ENCODE measurements at places on chromosomes 13 and 19. TPM values are rescaled to one million over a fixed set of nuclear protein-coding genes. Genes with fewer than 3 reads are reported as not detected.
A peak's percentile ranks its signal among the peaks of the same experiment; 100 is the strongest.

Gene FLT1
- 19.5 TPM for total RNA-seq

Gene GDF15
- not detected for total RNA-seq

DNA sequence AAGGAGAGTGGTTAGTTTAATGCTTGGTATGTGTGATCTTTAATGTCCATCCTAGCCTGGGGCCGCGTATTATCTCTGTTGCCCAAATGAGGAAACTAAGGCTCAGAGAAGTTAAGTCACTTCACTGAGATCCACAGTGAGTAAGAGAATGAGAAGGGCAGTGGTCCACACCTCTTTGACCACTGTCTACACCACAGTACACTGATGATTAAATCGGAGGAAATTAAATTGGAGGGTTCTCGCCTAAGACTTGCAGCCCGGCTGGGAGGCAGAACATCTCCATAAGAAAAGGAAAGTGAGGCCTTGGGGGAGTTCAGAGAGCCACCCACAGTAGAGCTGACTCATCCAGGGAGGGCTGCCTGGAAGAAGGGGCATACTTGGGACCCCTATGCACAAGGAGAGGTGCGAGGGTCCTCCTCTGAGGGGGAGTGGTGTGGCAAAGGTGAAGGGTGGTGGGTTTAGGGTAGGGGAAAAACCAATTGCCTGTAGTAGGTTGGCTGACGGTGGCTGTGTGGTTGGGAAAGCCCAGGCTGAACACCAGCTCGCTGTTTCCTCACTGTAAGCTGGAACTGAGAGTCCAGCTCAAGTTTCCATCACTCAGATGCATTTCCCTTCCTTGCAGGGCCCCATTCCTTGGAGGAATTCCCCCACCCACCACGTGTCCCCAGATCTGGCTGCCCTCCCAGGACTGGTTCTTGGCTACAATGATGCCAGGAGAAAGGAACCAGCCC, 15.0 kb upstream of the DHRS12 start:
- peak; percentile 78 for DNase-seq

- peak; percentile 16 for DNase-seq
Observed at GRCh38 chr19:41997851-41998229, 3.8 kb upstream of the ATP1A3 start.

DNA sequence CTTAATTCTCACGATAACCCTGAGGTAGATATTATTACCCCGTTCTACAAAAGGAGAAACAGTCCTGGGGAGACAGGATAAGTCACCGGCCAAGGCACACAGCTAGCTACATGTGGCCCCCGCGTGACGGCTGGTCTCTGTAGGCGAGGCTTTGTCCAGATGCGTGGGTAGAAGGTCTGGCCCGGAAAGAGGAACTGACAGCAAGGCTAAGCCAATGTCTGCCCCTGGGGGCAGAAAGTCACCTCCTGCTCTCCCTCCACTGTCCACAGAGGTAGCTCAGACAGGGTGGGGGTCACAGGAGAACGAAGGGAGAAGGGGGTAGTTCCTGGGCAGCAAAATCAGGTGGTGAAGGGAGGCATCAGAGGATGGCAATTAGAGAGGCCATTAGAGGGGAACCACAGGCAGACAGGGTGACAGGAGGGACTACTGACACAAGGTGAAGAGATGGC, 1.8 kb downstream of the APOC4 start:
- no peak for DNase-seq
